GM12865 (cell line): ENCODE measurements at places on chromosomes 12 and 14.

DNA sequence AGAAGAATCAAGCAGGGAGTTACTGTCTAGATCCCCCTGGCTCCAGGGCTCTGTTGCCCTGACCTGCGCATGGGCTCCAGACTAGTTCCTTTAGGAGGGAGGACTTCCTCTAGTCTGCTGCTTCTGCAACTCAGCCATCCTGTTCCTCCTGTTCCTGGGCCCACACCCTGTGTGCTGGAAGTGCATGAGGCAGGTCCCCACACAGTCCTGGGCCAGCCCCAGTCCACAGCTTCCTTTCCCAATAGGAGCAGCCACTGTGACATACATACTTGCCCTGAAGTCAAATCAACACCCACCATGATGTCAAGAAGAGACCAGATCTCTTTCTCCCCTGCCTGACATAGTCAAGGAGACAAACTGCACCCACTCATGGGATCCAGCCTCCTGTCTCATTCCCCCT, 1.3 kb downstream of the SDR9C7 start:
- DNase-seq, result no peak

DNA sequence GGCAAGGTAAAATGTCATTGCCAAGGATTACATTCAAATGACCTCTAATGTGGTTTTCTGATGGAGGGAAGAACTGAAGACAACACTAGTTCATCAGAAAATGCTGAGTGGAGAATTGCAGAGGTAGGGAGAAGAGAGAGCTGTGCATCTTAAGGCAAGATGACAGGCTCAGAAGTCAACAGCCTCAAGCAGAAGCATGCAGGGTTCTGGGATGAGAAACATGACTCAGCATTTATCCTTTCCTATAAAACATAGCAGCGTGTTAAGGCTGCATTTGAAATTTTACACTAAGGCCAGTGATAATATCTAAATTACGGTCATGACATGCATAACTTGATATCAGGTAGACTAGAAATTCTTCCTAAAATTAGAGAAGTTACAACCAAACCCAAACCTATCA, 53.7 kb upstream of the DYRK2 start:
- DNase-seq, result no peak

- no peak for DNase-seq
These were observed 31.6 kb downstream of the NGB start for GRCh38 chr14:77239412-77239811.

DNA sequence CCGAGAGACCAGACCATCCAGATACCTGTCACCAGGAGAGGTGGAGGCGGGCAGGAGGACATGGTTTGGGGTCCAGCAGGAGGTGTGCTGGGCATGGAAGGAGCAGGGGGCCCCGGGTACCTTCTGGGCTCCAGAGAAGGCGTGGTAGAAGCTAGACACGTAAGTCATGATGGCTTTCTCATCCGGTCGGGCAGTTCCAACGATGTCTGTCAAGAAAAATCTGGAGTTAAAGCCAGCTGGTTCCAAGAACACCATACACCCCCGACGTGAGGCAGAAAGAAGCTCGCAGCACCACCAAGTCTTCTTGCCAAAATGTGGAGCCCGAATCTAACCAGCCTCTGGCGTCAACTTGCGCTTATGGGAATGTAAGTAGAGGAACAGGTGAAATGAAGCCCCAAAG, 76.7 kb downstream of the ACTN1 start:
- no peak for DNase-seq

DNA sequence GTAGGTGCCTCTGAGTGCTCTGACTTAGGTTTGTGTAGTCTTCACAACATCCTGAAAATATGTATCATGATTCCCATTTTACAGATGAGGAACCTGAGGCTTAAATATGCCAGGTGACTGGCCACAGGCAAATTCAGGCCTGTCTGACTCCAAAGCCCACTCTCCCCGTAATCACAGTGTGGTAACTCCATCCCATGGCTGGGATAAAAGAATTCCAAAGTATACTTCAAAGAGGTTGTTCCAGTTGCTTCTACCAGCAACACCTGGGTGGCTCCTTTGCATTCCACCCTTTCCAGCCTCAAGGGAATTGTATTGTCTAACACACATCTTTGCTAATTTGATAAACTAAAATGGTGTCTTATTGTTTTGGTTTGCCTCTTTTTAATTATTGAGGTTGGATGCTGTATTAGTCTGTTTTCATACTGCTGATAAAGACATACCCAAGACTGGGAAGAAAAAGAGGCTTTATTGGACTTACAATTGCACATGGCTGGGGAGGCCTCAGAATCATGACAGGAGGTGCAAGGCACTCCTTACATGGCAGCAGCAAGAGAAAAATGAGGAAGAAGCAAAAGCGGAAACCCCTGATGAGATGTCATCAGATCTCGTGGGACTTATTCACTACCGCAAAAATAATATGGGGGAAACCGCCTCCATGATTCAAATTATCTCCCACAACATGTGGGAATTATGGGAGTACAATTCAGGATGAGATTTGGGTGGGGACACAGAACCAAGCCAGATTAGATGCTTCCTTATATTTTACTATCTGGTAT, 9.9 kb upstream of the CHST11 start:
- no peak for DNase-seq

DNA sequence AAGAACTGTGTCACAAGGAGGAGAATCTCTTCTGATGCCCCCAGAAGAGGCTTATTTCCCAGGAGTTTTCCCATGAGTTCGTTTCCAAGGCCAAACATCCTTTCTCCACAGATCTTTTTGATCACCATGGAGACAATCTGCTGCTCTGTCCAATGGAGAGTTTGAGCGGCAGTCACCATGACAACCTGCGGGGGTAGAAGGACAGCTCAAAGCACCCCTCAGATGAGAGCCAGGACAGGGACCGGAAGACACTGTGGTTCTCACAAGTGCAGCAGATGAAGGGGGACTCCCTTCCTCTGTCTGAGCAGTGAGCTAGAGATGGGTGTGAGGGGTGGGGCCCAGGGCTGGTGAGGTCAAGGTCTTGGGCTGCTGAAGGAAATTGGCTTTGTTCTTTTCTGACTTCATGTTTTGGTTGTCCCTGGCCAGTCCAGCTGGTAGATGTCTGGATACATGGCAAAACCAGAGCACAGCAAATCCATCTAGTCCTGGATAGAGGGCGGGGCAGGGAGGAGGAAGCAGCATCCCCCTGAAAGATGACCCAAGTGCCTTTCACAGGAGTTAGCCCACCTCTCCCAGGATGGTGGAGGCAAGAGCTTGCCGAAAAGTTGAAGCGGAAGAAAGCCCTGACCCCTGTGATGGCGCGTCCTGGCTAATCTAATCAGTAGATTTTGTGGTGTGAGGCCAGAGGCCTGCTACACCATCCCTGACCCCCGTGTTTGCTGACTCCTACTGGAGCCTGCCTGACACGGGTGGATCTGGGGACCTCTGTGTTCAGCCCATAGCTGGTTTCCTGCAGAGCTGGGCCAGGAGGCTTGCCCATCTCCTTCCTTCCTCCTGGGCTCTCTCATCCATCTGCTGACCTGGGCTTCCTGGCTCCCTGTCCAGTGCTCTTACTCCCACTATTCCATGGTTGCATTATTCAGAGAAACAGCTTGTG, 24.4 kb downstream of the DHRS2 start:
- DNase-seq, result peak; percentile 71

GRCh38 chr12:65156366-65156841, 13.0 kb upstream of the LEMD3 start:
- peak; percentile 77 for DNase-seq

DNA sequence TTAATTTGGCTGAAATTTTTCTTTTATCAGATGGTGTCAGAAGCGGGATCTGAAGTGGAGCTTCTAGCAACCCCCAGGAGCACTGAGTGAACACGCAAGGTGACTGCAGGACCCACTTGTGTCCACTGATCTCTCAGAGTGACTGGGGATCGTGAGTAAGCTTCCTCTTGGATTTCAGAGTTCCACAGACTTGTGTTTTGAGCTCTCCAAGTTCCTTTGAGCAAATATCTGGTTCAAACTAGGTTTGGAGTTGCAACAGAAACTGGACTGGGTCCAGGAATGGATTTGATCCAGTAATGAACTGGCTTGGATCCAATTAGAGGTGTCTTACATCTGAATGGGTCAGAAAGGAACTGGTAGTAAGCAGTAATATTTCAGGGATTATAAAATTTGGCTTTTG, 24.7 kb upstream of the B4GALNT1 start:
- no peak for DNase-seq

- no peak for DNase-seq
These were observed 79.0 kb downstream of the PLCZ1 start for GRCh38 chr12:18658829-18659228.
